ENCODE measurements at places on chromosomes 3 and 15.

DNA sequence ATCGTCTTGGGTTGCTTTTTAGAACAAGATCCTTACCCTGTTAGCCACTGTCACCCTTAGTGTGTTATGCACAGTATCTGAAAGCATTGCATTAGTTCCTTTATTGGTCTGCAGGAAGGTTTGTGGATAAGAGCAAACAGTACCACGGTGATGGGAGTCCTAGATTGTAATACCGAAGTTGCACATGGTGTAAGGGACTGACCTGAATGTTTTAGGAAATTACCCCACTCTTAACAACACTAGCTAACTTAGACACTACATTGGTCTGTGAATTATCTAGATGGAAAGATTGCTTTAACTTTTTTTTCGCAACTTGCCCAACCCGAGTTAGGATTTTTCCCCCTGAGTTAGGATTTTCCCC is 1.3 kb downstream of the STT3B start:
- no peak for DNase-seq

DNA sequence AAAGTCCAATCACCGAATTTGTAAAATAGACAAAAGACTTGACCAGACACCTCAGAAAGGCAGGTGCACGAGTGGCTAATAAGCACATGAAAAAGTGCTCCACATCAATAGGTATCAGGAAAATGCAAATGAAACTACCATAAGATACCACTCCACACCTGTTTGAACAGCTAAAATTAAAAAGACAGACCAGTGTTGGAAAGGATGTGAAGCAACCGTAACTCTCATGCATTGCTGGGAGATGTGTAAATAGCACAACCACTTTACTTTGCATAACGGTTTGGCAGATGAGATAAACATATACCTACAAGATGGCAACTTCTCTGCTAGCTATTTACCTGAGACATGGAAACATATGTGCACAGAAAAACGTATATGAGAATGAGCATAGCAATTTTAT is 56.9 kb downstream of the CADPS start:
- no peak for DNase-seq

- DNase-seq = no peak
These were observed 32.6 kb downstream of the TOPBP1 start for GRCh38 chr3:133629146-133629545.

DNA sequence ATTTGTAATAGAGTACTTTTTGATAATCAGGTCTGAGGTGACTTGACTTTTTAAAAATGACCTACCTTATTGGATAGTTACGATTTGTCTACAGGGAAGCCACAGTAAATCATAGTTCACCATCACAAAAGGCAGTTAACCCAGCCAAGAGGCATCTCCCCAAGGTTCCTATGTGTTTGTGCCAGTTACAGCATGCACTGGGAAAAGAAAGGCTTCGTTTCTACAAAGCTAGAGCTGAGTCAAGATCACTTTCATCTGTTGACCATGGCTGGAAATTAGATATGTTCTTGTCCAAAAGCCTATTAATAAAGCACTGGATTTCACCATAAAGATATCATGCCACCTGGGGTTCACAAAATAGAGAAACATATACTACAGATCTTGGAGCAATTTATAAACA is 139.9 kb downstream of the GREM1 start:
- DNase-seq = no peak

DNA sequence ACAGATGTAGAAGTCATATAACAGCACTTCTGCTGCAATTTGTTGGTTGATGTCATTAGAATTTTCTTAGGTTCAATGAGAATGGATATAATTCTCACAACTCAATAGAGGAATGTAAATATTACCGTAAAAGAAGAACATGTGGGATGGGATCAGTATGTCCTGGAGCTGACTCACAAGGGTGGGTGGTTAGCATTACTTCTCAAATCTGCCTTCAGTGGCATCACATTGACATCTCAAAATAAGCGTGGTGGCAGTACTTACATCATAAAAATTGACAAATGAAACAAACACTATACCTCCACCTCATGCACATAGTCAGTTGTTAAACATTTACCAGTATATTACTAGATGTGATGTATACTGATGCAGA is 1068.0 kb upstream of the CADM2 start:
- DNase-seq = no peak

DNA sequence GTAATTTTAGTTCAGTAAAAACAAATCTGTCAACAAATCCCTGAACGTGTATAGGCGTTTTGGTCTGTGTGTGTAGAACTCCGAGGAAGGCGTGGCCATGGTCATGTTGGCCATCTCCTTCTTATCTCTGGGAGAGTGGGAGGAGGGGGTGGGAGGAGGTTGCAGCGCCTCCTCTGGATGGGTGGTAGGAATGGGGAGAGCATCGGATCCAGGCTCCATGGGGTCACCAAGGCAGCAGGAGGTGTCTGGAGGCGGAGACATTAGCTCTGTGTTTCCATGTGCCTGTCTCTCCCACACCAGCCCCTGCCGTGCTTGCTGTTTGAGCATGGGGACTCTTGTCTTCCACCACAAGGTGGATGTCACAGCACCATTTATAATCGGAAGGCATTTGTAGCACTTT is 34.5 kb upstream of the TRPM1 start:
- DNase-seq = no peak

- DNase-seq = no peak
These were observed 51.7 kb downstream of the FAM174B start for GRCh38 chr15:92603743-92604470.

DNA sequence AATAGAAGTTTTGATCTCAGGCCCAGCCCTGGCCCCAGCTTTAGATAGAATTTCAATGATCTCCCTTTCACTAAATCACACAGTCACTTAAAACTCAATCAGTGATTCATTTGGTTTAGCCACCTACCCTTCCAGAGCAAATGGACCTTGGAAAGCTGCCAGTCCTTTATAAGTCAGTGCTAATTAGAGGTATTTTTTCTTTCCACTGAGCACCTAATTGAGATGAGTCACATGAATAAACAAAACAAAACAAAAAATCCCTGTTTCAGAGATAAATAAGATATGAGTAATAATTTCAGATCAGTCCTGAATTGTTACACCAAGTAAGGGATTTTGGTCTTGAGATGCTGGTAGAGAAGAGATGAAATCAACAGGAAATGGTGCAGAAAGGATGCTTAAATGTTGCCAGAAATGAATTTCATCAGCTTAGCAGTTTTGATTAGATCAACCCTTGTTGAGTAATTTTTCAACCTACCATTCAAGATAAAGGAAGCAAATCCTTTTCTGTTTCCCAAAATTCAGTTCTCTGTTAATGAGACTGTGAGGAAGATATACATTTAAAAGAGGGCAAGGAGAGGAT is 352.0 kb upstream of the COL8A1 start:
- no peak for DNase-seq

DNA sequence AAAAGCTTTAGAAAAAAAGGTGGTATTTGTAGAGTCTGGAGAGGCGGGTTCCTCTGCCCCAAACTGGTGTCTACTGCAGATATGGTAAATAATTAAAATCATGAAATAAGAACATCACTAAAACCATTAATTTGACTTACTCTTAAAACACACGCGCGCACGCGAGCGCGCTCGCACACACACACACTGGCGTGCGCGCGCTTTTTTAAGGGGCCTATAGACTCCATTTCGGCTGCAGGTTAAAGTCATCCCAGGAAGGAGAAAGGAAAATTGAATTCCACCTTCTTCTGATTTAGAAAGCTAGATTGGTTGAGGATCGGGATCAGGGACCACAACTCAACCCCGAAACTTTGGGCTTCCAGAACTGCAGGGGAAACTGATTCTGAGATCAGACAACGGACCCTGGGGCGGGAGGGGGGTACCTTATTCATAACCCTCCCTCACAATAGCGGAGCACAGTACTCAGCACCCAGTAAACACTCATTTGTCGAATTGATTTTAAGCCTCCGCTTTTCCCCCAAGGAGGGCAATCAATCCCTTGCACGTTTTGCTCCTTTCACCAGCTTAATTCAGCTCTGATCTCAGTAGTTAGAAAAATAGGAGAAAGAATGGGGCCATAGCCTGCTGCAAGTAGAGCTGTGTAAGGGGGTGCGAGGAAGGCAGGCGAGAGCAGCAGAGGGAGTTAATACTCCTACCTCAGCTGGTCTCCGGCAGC is 509 bp upstream of the LRRC3B start:
- DNase-seq = no peak

DNA sequence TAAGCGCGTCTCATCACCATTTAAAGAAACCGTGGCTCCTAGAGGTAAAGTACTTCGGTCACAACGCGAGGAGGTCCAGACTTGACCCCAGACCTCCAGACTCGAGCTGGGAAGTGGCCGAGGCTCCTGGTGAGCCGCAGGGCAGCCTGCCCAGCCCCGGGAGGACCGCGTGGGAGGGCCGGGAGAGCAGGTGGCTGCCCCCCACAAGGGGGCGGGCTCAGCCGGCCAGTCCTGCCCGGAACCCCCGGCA is at the start of gene SLC27A2:
Gene SLC27A2, plus strand, starts transcription at position 228 of the 250 bp plus-strand sequence. CDS start 232 bp downstream, outside the sequence.
- no peak for DNase-seq
